ENCODE measurements at places on chromosomes 3 and 15. TPM values are rescaled to one million over a fixed set of nuclear protein-coding genes. Genes with fewer than 3 reads are reported as not detected.

- no peak for DNase-seq
Observed at GRCh38 chr15:45689616-45690015, 54.8 kb downstream of the SQOR start.

Gene UACA
- 16.9 TPM for total RNA-seq

Gene LDHAL6B
- total RNA-seq, result not detected

GRCh38 chr15:82051664-82052063, 5.8 kb upstream of the MEX3B start:
- no peak for DNase-seq

DNA sequence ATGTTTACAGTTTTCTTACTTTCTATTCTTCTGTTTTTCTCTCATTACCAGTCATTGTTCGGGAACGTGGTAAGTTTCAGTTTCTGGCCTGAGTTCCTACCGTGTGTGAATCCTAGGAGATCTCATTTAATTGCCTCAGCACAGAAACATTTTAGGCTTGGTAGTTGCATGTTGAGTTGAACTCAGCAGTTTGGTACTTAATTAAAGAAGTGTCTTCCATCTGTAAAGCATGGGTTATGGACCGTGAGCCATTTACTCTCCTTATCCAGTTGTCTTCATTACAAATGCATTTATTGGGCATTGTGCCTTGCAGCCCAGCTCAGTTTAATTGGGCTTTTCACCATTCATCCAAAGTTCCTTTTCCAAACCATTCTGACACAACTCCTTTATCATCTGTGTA, 142.1 kb upstream of the CHRM5 start:
- no peak for DNase-seq

- no peak for DNase-seq
Observed at GRCh38 chr3:127183931-127184869, 8.7 kb upstream of the PRR23E start.

Gene HTD2
- total RNA-seq, result 19.3 TPM

- no peak for DNase-seq
Observed at GRCh38 chr15:74305687-74306086, 61.8 kb downstream of the CYP11A1 start.

GRCh38 chr3:60456180-60456579, 795.1 kb downstream of the FHIT start:
- no peak for DNase-seq

DNA sequence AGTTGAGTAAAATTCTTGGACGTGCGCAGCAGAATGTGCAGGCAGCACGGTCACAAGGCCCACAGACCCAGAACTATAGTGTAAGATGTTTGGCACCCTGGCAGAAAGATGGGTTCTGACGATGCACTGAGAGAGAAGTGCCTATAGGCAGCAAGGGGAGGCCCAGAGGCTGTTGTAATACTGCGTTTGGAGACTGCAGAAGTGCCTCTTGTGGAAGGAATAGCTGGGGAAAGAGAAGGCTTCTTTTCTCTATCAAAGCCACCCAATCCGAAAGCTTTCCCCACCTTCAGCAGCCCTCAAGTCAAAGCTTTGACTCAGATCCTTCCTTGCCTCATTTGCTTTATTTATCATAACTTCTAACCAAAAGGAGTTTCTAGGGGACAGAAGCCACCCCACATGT, 5.2 kb upstream of the SIN3A start:
- DNase-seq, result peak; percentile 29

GRCh38 chr3:51943451-51944391, 1.6 kb downstream of the PARP3 start:
- DNase-seq, result no peak

DNA sequence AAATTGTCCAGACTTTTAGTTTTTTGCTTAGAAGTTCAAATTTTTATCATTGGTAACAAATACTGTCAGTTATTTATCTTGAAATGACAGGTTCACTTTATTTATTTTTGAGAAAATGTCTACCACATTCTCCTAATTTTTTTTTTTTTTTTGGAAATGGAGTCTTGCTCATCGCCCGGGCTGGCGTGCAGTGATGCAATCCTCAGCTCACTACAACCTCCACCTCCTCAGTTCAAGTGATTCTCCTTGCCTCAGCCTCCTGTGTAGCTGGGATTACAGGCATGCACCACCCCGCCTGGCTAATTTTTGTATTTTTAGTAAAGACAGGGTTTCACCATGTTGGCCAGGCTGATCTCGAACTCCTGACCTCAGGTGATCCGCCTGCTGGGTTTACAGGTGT, 16.1 kb upstream of the EBLN2 start:
- no peak for DNase-seq

GRCh38 chr3:72128921-72129320, 344.0 kb upstream of the PROK2 start:
- no peak for DNase-seq

- DNase-seq, result peak; percentile 36
Observed at GRCh38 chr3:119206611-119207511, 33.5 kb downstream of the UPK1B start.

- DNase-seq, result no peak
Observed at GRCh38 chr3:13685721-13686120, 136.8 kb downstream of the FBLN2 start.

GRCh38 chr3:62785384-62785783, 89.8 kb downstream of the CADPS start:
- DNase-seq, result peak; percentile 46

DNA sequence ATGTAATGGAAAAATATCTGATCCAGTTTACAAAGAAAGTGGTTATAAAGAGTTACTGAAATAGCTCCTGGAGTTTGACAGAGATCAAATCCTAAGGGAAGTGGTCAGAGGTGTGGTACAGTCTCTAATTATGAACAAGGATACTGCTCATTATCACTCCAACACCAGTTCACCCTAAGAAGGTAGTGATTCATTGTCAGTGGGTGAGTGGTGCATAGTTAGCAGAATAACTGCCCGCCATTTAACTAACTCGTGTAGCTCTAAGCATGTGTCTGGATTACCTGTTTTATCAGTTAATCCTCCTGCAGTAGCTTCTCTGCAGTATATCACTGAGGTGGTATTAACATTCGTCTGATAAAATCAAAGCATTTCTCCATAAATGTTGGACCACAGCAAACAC, 700.1 kb downstream of the NLGN1 start:
- no peak for DNase-seq

GRCh38 chr15:78925956-78926743, 18.7 kb downstream of the CTSH start:
- DNase-seq, result peak; percentile 24

DNA sequence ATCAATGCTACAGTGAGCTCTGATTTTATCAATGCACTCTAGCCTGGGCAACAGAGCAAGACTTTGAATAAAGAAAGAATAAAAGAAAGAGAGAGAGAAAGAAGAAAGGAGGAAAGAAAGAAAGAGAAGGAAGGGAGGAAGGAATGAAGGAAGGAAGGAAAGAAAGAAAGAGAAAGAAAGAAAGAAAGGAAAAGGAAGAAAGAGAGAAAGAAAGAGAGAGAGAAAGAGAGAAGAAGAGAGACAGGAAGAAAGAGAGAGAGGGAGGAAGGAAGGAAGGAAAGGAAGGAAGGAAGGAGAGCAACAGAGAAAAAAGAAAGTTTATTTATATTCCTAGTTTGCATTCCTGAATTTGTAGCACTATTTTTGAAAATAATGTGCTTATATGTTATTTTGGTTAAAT, 52.3 kb upstream of the ITGA11 start:
- DNase-seq, result no peak

Gene BCL2A1
- total RNA-seq, result not detected

DNA sequence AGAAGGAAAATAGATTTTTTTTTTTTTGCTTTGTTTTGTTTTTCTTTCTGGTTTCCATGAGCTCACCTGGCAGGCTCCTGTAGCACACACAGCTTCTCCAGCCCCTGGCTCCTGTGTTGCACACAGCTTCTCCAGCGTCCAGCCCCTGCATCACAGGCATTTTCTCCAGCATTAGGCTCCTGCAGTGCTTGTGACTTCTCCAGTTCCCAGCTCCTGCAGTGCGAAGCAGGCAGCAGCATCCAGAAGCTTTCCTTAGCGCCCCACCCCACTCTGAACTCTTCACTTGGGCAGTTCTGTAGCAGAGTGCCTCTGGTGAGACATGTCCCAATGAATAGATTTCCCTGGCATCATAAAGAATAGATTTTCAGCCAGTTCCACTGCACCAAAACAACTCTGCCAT, 5.5 kb upstream of the CCDC39 start:
- DNase-seq, result peak; percentile 31

DNA sequence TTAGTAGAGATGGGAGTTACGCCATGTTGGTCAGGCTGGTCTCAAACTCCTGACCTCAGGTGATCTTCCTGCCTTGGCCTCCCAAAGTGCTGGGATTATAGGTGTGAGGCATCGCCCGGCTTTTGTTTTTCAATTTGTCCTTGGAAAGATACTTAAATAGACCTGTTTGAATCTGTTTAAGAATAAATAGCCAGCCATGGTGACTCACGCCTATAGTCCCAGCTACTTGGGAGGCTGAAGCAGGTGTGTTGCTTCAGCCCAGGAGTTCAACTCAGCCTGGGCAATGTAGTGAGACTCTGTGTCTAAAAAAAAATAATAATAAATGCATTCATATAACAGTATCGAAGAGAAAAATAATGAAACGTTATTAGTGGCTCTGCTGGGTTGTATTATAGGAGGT, 17.3 kb downstream of the SNAPC5 start:
- DNase-seq, result no peak

DNA sequence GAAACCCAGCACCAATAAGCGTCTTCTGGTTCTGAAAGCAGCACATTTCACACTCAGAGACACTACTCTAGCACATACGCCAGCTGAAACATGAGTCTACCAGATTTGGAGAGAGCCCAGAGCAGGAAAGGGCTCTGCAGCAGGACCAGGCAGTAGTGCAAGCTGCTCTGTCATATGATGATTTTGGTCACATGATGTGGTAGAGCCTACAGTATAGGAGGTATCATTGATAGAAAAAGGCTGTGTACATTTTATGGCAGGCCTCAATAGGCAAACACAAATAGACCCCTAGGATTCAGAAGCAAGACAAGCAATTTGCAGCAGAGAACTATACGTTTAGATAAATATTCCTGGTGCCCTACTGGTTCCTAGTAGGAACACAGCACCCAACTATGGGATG, 58.2 kb downstream of the QTRT2 start:
- DNase-seq, result no peak

GRCh38 chr15:22915866-22916515, 64.2 kb downstream of the CYFIP1 start:
- DNase-seq, result no peak

GRCh38 chr3:152128356-152128755, 140.4 kb upstream of the MBNL1 start:
- no peak for DNase-seq

- DNase-seq, result no peak
Observed at GRCh38 chr3:52809662-52810377, 15.2 kb downstream of the ITIH3 start.

Gene SMCO1
- total RNA-seq, result not detected

Gene NOX5
- total RNA-seq, result 0.03 TPM

DNA sequence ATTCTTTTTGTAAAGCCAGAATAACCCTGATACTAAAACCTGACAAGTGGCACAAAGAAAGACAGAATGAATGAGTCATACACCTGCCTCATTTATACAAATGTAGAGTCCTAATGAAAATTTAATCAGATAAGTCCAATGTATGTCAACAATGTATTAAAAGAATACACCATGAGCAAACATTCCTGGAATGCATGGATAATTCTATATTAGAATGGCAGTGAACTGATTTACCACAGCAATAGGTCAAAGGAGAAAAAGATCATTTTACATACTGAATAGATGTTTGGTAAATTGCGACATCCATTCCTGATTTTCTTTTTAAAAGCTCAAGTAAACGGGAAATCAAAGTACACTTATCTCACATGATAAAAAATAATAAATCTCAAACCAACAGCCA, 11.2 kb upstream of the LOXL1 start:
- DNase-seq, result no peak

Gene DAZL
- total RNA-seq, result 5.3 TPM

Gene PLSCR5
- total RNA-seq, result not detected
